NCI-H1436 treated with DMSO at 0.1 percent for 48 hours (cell line): ENCODE measurements at places on chromosomes 16 and 17.

DNA sequence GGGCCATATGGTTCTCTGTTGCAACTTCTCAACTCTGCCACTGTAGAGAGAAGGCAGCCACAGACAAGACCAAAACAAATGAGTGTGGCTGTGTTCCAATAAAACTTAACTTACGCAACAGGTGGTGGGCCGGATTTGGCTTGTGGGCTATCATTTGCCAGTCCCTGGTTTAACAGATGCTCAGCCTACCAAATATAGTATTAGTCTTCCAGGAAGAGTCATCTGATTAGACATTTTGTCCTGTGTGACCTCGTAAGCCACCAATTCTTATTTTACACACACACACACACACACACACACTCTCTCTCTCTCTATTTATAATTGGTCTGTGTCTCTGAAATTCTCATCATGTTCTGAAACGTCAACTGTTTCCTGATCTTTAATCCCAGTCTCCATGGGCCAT lies 245.9 kb downstream of the XYLT1 start:
- no peak for DNase-seq

GRCh38 chr16:4580250-4580649 lies 24.1 kb downstream of the C16orf96 start:
- no peak for DNase-seq

DNA sequence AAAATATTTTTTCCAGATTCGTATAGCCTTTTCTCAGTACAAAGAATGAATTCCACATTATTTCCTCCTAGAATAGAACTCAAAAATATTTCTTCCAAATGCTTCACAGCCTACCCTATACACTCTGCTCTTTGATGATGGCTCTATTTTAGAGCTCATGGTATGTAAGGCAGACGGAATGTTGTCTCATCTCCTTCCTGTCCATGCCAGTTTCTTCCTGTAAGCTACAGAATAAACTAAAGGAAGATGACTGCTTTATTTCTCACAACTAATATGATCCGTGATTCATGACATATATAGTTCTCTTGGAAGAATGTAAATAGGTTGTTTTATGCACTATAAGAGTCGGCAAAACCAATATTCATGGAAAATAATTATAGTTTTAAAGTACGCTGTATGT lies 723.1 kb downstream of the CDH11 start:
- no peak for DNase-seq

DNA sequence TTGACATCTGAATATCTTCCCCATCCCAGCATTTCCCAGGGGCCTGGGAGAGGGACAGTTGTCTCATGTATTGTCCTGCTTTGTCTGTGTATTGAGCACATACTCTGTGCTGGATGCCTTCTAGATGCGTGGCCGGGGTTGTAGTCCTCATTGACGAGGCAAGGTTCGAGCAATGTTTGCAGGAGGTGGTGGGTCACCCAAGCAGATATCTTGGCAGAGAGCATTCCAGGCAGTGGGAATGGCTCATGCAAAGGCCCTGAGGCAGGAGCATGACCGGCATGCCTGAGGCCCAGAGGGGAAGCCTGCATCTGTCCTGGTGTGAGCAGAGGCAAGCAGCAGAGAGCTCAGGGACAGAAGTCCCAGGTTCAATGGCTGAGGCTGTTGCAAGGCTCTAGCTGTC lies 17.5 kb downstream of the KRT33A start:
- no peak for DNase-seq

DNA sequence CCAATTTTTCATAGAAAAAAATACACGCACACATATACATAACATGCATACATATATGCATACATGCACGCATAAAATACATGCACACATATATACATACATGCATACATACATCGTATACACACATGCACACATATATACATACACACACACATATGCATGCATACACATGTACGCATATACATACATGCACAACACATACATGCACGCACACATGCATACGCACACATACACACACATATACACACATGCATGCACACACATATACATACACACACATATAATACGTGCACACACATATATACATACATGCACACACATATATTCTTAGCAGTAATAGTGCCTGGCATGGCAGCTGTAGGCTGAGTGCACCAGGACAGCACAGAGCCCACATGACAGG lies 24.9 kb downstream of the USP36 start:
- DNase-seq = no peak

- no peak for DNase-seq
Observed at GRCh38 chr16:74601126-74601871, 5.6 kb downstream of the GLG1 start.

DNA sequence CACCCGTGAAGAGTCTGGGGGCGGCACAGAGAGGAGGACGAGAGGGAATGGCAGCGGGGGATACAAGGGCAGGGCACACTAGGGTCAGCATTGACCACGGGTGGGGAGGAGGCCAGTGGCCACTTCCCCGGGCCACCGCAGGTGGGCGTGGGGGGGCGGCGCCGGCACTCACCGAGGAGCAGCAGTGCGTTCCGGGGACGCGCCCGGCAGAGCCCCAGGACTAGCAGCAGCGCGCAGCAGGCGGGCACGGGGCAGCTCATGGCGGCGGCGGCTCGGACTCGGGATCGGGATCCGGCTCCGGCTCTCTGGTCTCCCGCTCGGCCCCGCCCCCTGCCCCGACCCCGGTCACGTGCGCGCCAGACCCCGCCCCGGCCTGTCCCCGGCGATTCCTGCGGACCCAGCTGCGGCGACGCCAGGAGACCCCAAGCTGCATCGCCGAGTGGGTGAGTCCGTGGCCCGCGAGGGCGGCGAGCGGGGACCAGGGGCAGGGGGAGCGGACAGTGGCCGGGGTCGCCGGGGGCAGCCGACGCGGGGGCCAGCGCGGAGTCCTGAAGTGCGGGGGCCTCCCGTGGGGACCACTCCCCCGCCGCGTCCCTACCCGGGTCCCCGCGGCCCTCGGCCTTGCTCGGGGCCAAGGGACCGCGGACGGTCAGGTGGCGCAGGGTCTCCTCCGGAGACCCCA lies at the start of the genes SGSH and SLC26A11:
Gene SGSH (minus strand): TSS at position 280 of the 682 bp plus-strand sequence. CDS start 20 bp downstream, at position 260.
Gene SLC26A11 (plus strand): TSS at position 374 of the 682 bp plus-strand sequence. CDS start 1,134 bp downstream, outside the sequence.
- no peak for DNase-seq

DNA sequence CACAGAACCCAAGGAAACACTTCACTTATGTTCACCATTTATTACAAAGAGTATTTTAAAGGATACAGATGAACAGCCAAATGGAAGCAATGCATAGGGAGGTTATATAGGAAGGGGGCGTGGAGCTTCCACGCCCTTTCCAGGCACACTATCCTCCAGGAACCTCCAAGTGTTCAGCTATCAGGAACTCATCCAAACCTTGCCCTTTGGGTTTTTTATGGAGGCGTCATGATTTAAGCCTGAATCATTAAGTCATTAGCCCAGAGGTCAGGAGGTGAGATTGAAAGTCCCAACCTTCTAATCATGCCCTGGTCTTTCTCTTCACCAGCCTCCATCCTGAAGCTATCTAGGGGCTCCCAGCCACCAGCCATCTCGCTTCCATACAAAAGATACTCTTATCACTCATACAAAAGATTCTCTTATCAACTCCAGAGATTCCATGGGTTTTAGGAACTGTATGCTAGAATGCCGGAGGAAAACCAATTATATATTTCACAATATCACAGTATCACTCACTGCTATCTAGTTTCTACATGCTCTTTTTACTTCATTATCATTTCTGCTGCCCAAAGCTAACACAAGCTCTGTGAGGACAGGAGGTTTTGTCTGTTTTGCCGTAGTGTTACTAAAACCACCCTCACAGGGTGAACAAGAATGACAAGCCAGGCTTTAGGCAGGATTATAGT lies 213.4 kb downstream of the SLC39A11 start:
- DNase-seq = no peak

DNA sequence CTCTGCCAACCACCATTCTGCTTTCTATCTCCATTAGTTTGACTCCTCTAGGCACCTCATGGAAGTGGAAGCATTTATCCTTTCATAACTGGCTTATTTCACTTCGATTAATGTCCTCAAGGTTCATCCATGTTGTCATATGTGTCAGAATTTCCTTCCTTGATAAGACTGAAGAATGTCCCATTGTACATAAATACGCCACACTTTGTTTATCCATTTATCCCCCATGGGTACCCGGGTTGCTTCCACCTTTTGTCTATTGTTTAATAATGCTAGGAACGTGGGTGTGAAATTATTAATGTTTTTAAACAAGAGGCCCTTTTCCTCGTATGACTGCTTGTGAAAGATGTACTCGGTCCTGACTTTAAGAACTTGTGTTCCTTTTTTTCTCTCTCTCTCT lies 12.9 kb downstream of the MILR1 start:
- DNase-seq = no peak
